ENCODE measurements at places on chromosomes 7 and 10. TPM values are rescaled to one million over a fixed set of nuclear protein-coding genes. Genes with fewer than 3 reads are reported as not detected.

The C10orf105 gene
- under 0.01 TPM for total RNA-seq

The IQUB gene
- total RNA-seq, result 0.34 TPM

The SEMA3D gene
- 20.4 TPM for total RNA-seq

The CPN1 gene
- not detected for total RNA-seq

The LLCFC1 gene
- total RNA-seq, result not detected

The SYCE1 gene
- total RNA-seq, result not detected

The CCL26 gene
- total RNA-seq, result not detected

All from dermis blood vessel endothelial cell (primary cell).